Breast epithelium (tissue), 4 donors: ENCODE measurements at places on chromosomes 6 and 20.

GRCh38 chr6:3506200-3506599 is 49.4 kb upstream of the SLC22A23 start:
- no peak for DNase-seq

DNA sequence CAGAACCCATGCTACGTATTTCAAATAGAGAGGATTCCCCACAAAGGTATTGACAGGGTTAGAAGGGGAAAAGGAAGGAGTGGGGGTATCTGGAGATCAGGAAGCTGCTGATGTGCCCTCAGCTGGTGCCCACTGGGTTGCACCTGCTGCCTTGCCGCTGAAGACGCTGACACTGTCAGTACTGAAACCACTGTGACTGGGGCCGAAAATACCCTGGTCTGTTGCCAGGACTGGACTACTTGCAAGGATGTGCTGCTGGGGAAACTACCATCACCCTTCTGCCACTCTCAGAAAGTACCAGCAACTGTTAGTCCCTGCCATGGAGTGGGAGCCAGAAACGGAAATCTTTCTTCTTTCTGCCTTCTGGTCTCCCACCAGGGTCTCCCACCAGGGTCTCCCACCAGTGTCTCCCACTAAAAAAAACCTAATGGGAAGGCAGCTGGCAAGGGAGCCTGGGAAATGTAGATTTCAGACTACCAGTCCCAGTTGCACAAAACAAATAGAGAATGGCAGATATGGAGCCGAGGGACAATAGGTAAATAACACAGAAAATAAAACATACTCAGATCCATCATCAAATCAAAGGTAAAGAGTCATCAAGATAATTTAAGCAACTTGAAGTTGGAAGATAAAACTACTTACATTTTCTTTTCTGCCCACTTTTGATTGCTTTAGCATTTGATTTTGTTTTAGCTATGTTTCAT is 204.8 kb downstream of the TPBG start:
- DNase-seq = peak; percentile 18

DNA sequence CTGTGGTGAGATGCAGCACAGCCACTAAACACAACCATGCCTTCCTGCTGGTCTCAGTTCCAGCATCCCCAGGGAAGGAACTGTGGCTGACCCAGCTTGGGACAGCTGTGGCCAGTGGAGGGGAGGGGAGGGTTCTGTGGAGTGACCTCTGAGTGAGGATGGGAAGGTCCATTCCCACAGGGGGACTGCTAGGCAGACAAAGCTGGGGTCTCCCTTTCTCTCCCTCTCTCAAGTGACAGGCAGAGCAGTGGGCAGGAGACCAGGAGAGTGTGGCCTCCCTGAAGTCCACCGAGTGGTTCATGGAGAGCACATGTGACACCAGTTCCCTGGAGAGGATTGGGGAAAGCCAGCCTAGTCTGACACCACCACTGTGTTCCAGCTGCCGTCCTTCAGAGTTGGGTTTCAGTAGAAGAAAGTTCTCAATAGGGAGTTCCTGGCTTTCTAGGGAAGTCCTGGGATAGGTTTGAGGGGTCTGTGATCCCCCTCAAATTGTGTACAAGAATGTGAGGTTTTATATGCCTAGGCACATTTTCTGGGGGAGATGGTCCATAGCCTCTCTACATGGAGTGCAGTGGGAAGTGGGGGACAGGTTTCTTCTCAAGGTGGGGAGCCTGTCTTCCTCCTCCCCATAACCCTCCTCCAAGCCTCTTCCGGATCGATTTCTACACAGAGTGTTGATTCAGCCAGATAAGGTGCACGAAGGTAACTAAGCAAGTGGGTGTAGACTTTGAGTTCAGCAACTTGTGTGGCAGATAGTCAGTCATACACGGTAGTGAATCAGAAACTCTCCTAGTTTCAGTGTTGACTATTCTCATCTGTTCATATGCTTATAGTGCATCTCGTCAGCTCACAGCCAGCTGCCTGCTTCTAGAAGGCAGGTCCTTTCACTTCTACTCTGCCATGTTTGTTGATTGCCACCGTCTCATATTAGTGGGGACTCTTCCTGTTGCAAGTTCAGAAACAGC is 18.9 kb downstream of the MANBAL start:
- no peak for DNase-seq

GRCh38 chr20:54622333-54623295 is 147.2 kb downstream of the DOK5 start:
- no peak for DNase-seq

- no peak for DNase-seq
Observed at GRCh38 chr6:145315982-145316600, 419.2 kb downstream of the EPM2A start.
